Fibroblast of skin of right biceps (primary cell): ENCODE measurements at places on chromosomes 3 and 15.

DNA sequence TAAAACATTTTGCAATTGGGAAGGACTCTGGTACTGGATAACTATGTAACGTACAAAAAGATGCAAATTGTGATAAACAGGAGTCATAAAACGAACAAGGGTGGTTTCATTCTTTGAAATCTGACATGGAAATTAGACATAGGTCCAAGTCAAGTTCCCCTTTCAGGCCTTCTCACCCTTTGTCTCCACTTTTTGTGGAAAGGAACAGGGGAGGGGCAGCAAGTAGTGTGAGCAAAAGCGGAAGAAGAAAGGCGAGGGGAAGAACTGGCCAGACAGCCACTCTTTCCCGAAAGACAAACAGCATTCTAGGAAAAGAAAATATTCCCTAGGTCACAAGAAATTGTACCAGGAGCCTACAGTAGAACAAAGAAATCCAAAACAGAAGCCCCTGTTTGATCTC, 52.6 kb downstream of the MCF2L2 start:
- DNase-seq = no peak

DNA sequence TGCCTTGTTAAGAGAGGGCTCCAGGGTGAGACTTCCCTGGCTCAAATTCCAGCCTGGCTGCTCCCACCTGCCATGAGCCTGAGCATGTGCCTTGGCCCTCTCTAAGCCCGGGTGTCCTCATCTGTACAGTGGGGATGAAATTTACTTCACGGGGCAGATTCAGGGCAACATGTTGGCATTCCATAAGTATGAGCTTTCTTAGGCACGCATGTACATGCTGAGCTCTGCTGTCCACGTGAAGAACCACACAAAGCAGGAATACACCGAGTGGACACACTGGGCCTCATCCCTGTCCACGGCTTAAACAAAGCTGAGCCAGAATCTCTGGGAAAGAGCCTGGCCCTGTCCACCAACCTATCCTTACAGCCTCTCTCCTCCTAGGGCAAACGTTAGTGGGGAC, 167.4 kb downstream of the OSBPL10 start:
- no peak for DNase-seq

- DNase-seq = no peak
These were observed 6.5 kb downstream of the METTL6 start for GRCh38 chr3:15420871-15421270.

DNA sequence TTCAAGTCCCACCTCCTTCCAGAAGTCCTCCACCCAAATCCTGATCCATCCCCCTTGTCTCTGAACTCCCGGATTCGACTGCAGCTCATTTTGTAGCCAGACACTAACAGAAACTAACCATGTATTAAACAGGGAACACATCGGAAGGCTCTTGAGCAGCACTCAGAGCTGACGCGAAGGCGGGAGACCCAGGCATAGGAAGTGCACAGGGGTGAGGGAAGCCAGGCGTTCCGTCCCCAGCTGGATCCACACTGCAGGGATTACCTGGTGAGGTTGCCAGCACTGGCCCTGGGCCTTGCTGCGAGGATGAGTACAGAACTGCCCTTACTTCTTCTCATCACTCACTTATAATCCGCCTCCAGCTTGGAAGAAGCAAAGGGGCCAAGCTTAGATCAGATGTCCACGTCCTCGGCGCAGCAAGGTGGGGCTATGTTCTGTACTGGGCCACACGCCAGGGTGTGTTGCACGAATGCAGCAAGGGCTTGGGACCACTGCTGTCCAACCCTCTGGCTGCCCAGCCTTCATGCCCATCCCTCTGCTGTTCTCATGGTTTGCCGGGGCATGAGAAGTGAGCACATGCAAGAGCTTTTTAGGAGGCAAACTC, 124.2 kb upstream of the SMAD3 start:
- no peak for DNase-seq

DNA sequence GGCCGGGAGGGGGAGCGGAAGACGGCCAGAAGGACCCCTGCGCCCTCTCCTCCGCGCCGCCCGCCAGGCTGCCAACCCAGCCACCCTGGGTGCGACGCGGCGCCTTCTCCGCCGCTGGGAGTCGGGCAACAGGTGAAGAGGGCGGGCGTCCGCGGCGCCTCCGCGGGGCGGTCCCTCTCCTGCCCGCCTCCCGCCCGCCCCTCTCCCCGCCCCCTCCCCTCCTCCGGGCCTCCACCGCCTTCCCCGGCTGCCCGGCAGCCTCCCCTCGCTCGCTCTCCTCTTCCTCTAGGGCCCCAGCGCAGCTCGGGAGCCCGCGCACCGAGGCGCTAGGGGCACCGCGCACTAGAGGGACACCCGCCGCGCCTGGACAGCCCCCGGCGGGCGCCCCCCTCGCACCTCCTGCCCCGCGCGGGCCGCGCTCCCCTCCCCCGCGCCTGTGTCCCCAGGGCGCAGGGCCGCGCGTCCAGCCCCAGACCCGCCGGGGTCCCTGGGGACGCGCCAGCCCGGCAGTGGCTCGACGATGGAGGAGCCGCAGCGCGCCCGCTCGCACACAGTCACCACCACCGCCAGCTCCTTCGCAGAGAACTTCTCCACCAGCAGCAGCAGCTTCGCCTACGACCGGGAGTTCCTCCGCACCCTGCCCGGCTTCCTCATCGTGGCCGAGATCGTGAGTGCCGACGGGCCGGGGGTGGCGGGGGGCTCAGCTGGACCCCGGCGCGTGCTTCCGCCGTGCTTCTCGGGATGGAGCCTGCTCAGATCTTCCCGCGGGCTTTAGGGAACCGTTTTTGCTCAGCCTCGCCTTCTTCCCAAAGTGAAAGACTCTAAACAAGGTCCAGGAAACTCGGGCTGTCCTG, at the start of gene CMTM8:
CMTM8 (plus strand) TSS at position 228 of the 854 bp plus-strand sequence; CDS start at position 521, 293 bp downstream.
- DNase-seq = peak; percentile 29

GRCh38 chr3:15154326-15154725, 51.7 kb upstream of the CAPN7 start:
- DNase-seq = no peak
